ENCODE measurements at places on chromosomes 1 and 21. TPM values are rescaled to one million over a fixed set of nuclear protein-coding genes. Genes with fewer than 3 reads are reported as not detected.

DNA sequence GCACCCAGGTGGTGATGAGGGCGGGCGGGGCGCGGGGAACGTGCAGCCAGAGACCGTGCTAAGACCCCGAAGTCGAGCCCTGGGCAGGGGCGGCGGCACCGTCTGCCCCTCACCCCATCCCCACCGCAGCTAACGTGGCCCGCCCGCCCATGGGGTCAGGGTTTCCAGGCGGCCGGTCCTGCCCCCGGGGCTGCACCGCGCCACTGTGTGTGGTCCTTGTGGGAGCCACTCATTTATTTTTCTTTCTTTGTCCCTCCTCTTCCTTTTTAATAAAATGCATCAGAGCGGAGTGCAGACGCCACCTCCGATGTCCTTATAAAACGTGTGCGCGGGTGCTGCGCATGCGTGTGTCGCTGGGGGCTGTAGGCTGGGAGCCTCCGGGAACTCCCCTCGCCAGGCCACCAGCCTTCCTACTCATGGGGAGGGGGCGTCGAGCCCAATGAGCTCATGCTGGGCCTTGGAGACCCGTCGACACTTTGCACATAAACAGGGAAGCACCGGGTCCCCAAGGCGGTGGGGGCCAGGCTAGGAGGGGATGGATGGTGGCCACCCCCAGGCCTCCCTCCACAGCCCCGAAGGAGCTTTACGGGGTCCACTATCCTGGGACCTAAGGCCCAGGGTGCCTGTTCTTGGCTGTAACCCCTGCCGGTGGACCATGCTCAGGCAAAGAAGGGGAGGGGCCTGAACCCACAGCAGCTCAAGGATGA is 59.9 kb downstream of the WNT9A start:
- peak; percentile 89 for DNase-seq

DNA sequence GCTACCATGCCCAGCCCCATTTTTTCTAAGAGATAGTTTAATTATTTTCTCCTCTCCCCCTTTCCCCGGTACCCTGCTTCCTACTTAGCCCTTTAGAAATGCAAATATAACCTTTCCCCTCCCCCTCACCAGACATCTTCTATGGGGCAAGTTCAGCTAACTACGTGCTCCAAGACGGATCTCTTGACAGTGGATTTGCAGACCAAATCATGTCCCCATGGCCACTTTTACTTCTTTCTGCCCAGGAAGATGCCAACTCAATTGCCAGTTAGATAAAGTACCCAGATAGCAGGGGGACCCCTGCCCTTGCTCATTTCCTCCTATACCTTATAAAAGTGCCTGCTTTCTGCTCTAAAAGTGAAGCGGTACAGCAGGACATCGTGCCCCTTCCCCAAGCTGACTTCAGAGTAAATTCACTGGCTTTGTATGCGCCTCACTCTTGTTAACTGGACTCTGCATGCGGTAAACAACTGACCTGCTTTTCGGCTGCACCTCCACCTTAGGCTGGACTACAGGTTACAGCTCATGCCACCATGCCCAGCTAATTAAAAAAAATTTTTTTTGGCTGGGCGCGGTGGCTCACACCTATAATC is 7.4 kb downstream of the DNAJC11 start:
- peak; percentile 24 for DNase-seq

DNA sequence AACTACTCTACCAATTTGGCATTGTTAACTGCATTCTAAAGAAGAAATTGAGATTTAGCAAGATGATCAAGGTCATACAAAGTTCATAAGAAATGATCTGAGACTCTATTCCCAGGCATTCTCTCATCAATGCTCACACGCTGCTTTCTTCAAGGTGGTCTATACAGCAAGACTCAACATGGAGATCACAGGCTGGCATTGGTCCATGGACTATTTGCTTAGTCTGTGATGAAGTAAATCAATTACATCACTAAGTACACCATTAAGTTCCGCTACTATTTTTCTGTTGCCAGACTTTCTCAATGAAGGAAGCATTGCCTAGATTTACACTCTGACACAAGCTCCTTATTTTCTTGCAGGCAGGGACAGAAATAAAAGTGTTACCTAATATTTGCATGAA is 51.9 kb upstream of the CYP2J2 start:
- DNase-seq = no peak

DNA sequence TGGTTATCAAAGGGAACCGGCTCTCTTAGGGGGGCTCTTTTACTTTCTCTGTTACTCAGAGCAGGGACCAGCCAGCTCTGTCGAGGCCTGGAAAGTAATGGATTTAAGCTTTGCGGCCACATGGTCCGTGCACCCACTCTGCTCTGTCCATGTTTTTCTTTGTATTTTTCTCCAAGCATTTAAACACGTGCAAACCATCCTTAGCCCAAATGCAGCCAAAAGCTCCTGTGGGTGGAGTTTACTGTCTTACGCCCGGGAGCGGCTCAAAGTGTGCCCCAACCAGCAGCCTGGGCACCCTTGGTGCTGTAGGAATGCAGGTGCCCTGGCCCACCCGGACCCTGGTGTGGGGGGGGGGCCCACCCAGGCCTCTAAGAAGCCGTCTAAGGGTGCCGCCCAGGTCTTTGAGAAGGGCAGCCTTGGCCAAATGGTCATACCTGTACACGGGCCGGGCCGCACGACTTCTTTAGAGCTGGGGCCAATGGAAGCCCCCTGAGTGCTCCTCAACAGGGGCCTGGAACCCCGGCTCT is 29.2 kb upstream of the POFUT2 start:
- no peak for DNase-seq

- peak; percentile 89 for DNase-seq
Observed at GRCh38 chr1:109792056-109792831, 28.5 kb upstream of the EPS8L3 start.

GRCh38 chr1:226001963-226002666 is 3.0 kb upstream of the SDE2 start:
- DNase-seq = no peak

GRCh38 chr1:197696372-197696771 is 78.9 kb downstream of the DENND1B start:
- DNase-seq = no peak

DNA sequence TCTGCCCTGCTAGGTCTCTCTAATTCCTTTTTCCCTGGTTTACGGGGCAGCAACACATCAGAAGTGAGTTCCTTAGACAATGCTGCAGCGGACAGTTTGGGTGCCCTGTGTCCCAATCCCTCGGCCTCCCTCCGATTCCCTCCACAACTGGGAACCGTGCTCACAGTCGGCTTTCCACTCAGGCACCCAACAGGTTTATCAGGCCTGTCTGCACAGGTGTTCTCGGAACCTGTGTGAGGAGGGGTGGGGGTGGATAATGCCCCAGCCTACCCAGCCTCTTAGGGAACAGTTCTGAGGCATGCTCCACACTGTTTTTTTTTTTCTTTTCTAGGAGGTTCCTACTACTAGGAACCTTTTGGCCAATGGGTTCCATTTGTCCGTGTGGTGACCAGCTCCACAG is 131.2 kb downstream of the DISC1 start:
- DNase-seq = no peak

DNA sequence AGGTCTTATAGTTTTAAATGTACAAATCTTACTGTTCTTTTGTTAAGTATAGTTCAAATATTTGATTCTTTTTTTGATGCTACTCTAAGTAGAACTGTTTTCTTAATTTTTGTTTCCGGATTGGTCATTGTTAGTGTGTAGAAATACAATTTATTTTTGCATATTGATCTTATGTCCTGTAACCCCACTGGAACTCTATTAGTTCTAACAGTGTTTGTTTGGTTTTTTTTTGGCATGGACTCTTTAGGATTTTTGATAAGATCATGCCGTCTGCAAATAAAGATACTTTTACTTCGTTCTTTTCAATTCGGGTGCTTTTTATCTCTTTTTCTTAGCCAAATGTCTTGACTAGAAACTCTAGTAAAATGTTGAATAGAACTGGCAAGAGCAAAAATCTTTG is 26.5 kb downstream of the GDAP2 start:
- no peak for DNase-seq

DNA sequence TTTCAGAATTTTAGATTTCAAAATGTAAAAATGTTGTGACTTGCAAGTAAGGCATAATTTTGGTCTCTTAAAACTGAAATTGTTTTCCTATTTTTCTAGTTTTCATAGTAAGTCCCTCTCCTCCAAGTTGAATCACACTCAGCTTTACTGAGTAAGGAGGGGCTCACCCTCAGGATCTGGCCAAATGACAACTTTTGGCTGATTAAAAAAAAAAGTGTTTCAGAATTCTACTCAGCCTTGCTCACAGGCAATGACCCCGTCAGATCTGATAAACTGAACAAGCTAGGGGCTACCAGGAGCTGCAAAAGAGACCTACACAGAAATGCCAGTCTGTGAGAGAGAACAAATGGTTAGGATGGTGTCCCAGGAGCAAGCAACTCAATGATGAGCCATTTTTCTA is 159.8 kb downstream of the PBX1 start:
- no peak for DNase-seq

DNA sequence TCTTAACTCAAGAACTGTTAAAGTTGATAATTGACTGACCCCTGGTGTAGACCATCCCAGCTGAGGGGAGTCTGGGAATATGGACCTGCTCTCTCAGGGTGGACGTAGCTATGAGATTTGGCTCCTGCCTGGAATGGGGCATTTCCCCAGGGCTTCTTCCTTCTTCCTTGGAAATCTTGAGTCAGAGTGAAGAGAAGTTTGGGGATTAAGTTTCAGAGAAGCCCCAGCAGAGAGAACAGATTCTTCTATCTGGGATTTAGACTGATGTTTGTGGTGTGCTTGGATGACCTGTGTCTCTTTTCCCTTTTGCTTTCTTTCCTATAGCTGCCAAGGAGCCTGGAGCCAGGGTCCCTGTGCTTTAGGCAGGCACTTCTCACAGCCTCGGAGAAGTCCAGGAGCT is 13.2 kb downstream of the AKR1A1 start:
- DNase-seq = no peak

DNA sequence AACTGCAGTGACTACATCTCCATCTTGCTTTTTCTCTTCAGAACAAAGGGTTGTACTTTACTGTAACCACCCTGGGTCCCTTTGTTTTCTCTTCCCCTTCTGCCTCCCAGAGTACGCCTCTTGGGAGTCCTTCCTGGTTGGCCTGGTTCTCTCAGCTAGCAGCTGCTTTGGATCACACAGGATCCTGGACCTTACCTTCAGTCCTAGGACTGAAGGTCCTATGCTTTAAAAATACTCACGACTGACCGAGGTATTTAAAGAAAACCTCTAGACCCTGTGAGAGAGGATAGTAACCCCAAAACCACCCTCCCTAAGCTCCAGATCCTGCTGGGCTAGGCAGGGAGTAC is 4.8 kb downstream of the TRIM45 start:
- DNase-seq = no peak

DNA sequence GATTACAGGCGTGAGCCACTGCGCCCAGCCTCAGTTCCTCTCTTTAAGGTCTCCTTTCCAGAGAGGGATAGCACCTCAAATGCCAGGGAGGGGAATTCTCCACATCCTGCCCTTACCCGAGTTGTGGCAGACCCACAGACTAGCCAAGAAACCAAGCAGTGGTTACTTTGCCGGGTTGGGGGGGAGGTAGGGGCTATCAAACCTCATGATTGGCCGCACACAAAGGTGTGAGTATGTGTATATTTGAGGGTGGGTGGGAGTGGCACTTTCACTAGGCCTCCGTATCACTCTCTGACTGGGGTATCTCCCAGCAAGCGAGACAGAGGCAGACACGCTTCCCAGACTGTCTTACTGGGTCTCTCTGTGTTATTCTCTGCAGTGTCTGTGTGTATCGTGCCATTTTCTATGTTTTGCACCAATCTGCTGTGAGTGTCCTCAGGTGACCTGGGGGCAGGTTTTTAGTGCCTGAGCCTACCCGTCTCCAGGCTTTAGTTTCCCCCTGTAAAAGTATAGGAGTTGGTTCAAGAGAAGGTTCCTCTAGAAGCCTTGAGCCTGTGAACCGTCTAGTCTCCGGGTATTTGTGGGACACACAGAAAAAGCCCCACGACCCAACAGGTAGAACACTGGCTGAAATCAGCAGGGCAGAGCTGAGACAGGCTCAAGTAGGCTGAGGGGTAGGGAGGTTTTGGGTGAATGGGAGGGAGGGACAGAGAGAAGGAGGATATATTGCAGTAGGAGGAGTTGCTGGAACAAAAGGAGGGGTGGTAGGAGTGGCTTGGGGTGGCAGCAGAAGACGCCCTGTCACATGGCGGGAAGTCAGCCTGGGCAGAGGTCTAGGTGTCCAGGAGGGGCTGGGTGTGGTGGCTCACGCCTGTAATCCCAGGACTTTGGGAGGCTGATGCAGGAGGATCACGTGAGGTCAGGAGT is 10.3 kb downstream of the LMNA start:
- no peak for DNase-seq

GRCh38 chr1:43451157-43451591 is 2.6 kb downstream of the HYI start:
- peak; percentile 77 for DNase-seq

GRCh38 chr1:218671573-218671972 is 326.4 kb downstream of the TGFB2 start:
- DNase-seq = no peak

DNA sequence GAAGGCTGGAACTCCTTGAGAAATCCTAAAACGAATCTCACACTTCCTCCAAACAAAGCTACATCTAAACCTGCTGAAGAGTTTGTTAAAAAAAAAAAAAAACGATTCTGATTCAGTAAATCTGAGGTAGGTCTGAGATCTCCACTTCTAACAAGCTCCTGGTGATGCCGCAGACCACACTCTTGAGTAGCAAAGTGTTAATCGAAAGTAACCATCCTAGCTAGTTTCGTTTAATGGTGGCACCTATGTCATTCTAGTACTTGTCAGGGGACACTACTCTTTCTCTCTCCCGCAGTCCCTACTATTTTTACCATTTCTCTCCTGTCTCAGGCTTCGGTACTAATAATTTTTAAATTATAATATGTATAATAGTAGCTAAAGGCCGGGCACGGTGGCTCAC is 2.1 kb downstream of the CLCC1 start:
- DNase-seq = no peak

Gene DVL1
- 52.1 TPM for total RNA-seq

Gene GUCA2A
- not detected for total RNA-seq

Gene CAPN8
- not detected for total RNA-seq

Gene OR2L8
- not detected for total RNA-seq

Gene MMEL1
- total RNA-seq = 3.2 TPM

Gene ACAP3
- 36.6 TPM for total RNA-seq

Data from mesenteric fat pad (tissue), 1 donor.